ENCODE measurements at places on chromosomes 12 and 14.

- no peak for DNase-seq
These were observed 107.8 kb downstream of the DUSP6 start for GRCh38 chr12:89244536-89244935.

GRCh38 chr12:92142251-92142926, 3.3 kb downstream of the BTG1 start:
- no peak for DNase-seq

- no peak for DNase-seq
These were observed 76.3 kb upstream of the FUT8 start for GRCh38 chr14:65336191-65336591.

DNA sequence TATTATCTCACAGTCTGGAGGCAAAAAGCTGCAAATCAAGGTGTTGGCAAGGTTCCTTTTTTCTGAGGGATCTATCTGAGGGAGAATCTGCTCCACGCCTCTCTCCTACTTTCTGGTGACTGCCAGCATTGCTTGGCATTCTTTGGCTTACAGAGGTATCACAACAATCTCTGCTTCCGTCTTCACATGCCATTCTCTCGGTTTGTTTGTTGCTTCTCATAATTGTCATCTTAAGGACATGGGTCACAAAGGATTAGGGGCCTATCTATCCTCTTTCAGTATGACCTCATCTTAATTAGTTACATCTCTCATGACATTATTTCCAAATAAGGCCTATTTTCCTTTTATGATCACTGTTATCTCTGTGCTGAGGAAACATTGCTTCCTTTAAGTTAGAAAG, 345.0 kb downstream of the FOXG1 start:
- DNase-seq, result no peak

DNA sequence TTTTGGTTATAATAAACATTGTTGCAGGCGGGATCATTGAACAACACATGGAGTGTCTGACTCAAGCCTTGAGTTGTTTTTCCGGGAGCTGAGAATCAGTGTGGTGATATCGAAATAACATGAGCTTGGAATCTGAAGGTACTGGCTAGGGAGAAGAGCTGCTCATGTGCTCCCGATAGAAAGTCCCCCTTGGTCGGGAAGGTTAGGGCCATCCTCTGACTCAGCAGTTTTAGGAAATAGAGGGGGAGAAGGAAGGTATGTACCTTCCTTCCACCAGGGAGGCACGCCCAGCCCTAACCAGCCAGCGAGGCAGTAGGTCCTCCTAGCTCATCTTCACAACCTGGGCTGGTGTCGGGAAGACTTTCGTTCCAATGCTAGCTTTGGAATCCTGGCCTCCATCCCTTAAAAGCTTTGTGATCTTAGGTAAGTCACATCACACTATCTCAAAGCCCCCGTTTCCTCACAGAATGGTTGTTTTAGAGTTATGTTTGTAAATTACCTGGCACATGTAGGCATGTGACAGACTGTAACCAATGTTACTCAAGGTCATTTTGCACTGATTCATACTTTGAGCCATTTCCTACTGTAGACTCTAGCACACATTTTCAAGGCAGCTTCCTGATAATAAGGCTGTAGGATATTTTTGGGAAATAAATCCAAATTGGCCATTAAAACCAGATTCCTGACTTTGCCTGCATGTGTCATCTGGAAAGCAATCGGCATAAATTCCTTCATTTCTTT, 1.9 kb upstream of the RAB35 start:
- DNase-seq, result no peak

- no peak for DNase-seq
These were observed 78.7 kb downstream of the FZD10 start for GRCh38 chr12:130240831-130241590.

DNA sequence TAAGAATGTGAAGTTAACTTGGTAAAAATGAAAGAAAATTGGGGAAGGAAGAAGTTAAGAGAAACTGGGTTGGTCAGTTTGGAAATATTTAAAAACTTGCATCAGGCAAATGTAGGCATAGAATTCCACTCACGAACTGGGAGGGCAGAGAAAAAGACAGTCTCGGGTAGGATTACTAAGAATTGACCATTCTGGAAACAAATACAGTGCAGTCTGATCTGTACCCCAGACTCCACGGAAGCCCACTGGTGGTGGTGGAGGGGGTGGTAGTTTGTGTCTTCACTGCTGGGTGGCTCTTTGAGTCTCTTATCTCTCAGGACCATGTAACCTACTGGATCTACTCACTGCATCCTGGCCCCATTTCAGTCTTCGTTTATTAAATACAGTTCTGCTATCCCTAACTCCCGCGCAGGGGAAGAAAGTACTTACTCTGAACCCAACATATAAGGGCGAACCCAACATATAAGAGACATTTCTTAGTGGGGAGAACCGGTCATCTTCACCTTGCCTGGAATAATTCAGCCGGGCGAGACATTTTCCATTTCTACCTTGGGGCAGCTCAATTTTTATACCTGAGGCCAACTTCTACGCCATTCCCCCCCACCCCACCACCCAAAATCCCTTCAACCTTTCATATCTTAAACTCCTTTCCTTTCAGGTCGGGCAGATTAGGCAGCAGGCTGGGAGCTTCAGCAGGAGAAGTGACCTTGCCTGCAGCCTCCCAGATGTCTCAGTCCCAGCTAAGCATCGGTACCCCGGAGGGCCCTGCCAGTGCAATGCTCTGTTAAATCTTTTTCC, 1.7 kb downstream of the SLC2A3 start:
- DNase-seq, result no peak

DNA sequence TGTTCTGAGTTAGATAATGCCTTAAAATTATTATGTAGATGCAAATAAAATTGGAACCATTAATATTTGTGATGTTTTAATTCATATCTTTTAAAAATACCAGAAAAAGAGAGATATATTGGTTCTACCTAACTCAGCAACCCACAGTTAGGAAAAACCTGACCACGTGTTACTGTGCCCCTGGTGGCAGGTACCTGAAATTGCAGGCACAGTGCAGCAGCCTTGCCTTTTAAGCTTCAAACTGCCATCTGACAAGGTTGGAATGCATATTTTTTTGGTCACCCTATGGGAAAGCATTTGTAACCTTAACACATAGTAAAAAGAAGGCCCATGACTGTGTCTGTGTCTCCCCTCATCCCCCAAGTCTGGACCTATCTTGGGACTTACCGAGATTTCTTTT, 109.4 kb upstream of the NOS1 start:
- DNase-seq, result no peak

Measured in T-helper 2 cell (primary cell).